Erythroblast (primary cell): ENCODE measurements at places on chromosomes 2 and 18.

GRCh38 chr2:20048488-20049448 is 2.7 kb downstream of the LAPTM4A start:
- DNase-seq, result peak; percentile 26

GRCh38 chr2:201450954-201451291 is 335 bp downstream of the TRAK2 start:
- DNase-seq, result peak; percentile 88

GRCh38 chr18:69484699-69485396 is 84.2 kb downstream of the DOK6 start:
- DNase-seq, result no peak

- no peak for DNase-seq
These were observed 83.6 kb downstream of the KLHL29 start for GRCh38 chr2:23468474-23469141.
